ENCODE measurements at places on chromosomes 6 and 20. TPM values are rescaled to one million over a fixed set of nuclear protein-coding genes. Genes with fewer than 3 reads are reported as not detected.

Gene FAM83B
- not detected for polyA plus RNA-seq

Gene IL17F
- polyA plus RNA-seq, result not detected

Gene TP53TG5
- polyA plus RNA-seq, result not detected

Gene MOCS3
- 5.5 TPM for polyA plus RNA-seq

Gene LKAAEAR1
- polyA plus RNA-seq, result 16.3 TPM

Gene FAM209B
- not detected for polyA plus RNA-seq

Gene SDCBP2
- 5.2 TPM for polyA plus RNA-seq

Gene BTNL2
- polyA plus RNA-seq, result not detected

Gene DPPA5
- polyA plus RNA-seq, result not detected

Gene KIF6
- 2.1 TPM for polyA plus RNA-seq

Gene LTA
- polyA plus RNA-seq, result 0.56 TPM

Gene CTAGE9
- polyA plus RNA-seq, result not detected

Gene SNX21
- 14.8 TPM for polyA plus RNA-seq

Gene RIMS4
- 40.6 TPM for polyA plus RNA-seq

Gene MLN
- not detected for polyA plus RNA-seq

Gene PNLDC1
- polyA plus RNA-seq, result not detected

Gene OXT
- not detected for polyA plus RNA-seq

Gene KATNA1
- polyA plus RNA-seq, result 32.2 TPM

Gene EFCAB8
- polyA plus RNA-seq, result not detected

Gene PRDM1
- not detected for polyA plus RNA-seq

Gene SLC22A3
- polyA plus RNA-seq, result not detected

Gene KHDC1
- 1.5 TPM for polyA plus RNA-seq

Gene EPHA7
- 17.4 TPM for polyA plus RNA-seq

Gene BPIFB1
- not detected for polyA plus RNA-seq

Gene TRIM39
- 14.0 TPM for polyA plus RNA-seq

Gene RIPPLY2
- polyA plus RNA-seq, result 5.0 TPM

Gene KCNB1
- 3.6 TPM for polyA plus RNA-seq

Gene NT5E
- 0.08 TPM for polyA plus RNA-seq

Gene TTLL9
- polyA plus RNA-seq, result 8.0 TPM

Gene OGFRL1
- 8.3 TPM for polyA plus RNA-seq
